ENCODE measurements at places on chromosomes 6 and 20.

DNA sequence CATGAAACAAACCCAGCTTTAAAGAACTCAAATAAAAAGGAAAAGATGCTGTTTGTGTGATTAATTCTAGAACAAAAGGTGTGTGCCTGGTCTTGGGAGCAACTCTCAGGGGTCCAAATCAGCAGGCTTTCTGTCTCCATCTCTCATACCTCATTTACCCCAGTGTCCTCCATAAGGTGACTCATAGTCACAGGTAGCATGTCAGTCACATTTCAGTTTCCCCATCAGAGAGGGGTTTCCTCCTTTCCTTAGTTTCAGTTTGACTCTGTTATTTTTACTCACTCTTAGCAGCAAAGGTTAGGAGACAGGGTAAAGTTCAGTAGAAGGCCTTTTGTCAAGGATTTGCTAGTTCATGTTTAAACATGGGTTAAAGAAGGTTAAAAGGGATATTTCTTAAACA, 46.2 kb downstream of the OGFRL1 start:
- DNase-seq: no peak

GRCh38 chr6:105179244-105180065, at the start of gene POPDC3:
TSS of gene POPDC3 (minus strand) at chr6:105180014. CDS start at chr6:105161909, 18,105 bp downstream.
- peak; percentile 37 for DNase-seq

DNA sequence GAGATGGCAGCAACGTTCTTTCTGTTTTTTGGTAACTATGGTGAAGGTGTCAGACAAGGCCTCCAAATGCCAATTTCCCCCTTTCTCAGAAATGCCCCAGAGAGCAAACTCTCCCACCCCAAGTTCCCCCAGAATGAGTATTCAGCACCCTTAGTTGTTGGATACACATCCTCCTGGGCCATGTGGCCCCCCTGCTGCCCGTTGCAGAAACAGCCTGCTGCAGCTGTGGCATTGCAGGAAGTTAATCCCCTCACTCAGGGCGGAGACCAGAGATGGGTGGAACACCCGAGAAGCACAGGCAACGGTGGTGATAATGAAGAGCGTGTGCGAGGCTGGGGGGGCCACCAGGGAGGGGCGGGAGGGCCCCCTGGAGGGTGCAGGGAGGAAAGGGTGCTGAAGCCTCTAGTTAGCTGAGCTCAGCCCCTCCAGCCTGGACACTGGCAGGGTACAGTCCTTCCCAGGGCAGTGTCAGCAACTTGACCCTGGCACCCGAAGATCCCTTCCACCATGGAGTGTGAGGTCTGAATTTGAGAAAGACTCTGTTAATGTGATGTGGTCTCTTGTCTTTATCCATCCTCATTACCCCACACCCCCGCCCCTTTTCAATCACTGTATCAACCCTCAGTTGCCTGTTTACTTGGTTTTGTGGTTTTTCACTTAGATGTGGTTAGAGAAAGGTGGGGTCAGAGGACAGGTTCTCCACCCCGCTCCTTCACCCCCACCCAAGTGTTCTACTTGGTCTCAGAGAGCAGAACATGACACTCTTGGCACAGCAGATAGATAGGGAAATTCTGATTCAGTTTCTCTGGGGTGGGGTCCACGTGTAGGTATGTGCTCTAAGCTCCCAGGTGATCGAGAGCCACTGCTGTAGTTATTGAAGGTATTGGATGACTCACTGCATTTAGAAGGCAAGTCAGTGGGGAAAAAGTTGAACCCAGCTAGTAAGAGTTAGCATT, 208.8 kb upstream of the SUPT3H start:
- no peak for DNase-seq

GRCh38 chr6:22550971-22551670, 18.2 kb upstream of the HDGFL1 start:
- DNase-seq: no peak

- no peak for DNase-seq
These were observed 62.0 kb downstream of the EFCAB8 start for GRCh38 chr20:32920530-32921298.
